ENCODE measurements at places on chromosomes 5 and 9.

GRCh38 chr5:173303878-173304590 is 24.2 kb downstream of the STC2 start:
- no peak for DNase-seq

DNA sequence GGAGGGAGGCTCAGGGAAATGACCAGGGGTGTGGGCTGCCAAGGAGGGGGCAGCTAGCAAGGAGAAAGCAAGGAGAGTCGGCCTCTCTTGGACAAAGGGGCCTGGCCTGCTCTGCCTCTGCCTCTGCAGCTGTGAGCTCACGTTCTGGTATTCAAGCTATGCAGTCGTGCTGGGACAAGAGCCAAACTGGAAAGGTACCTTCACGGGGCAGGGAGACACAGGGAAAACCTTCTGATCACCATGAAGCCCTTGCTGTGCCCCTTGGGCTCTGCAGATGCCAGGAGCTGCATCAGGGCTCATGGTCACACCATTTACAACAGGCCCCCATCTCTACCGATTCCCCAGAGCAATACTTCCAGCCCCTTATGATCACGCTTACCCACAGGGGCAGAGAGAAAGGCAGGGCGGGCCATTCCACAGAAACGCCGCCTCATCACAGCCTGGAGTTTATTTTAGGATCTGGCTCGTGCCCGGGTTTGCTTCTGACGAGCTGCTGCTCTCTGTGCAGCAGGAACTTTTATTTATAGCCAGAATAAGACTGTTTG is 63.2 kb downstream of the PRRT1B start:
- DNase-seq = no peak

DNA sequence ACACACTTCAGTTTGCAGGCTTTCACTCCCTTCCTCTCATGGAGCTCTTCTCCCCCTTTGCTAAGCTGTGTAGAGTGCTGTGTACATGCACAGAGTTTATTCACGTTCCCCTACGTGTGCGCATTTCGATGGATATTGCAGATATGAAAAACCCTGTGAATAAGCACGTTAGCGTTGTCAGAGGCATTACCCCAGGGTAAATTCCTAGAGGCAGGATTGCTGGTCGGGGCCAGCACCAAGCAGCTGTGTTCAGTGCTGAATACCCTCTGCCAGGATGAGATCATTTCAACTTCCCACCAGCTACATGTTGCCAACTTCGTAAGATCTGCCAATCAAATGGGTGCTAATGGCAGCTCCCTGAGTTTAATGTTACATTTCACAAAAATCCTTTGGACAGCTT is 172.3 kb upstream of the PPP1R26 start:
- DNase-seq = no peak

- DNase-seq = no peak
Measured at GRCh38 chr5:173246511-173246910, 11.5 kb upstream of the NKX2-5 start.

DNA sequence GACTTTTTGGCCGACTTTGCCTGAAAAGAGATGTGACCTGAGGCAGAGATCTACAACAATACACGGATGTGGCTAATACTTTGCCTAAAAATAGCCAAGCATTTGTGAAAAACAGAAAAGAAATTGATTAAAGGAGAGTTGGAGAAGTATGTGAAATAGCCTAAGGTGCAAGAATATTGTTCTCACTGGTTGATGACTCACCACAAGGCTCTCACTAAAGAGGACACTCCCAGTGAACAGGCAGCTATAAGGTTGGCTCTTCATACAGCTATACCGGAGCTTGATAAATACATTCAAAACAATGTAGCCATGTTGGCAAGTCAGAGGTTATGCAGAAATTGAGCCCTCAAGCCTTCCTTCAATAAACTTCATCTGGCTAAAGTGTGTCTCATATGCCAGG is 317.2 kb upstream of the GRAMD2B start:
- DNase-seq = no peak

DNA sequence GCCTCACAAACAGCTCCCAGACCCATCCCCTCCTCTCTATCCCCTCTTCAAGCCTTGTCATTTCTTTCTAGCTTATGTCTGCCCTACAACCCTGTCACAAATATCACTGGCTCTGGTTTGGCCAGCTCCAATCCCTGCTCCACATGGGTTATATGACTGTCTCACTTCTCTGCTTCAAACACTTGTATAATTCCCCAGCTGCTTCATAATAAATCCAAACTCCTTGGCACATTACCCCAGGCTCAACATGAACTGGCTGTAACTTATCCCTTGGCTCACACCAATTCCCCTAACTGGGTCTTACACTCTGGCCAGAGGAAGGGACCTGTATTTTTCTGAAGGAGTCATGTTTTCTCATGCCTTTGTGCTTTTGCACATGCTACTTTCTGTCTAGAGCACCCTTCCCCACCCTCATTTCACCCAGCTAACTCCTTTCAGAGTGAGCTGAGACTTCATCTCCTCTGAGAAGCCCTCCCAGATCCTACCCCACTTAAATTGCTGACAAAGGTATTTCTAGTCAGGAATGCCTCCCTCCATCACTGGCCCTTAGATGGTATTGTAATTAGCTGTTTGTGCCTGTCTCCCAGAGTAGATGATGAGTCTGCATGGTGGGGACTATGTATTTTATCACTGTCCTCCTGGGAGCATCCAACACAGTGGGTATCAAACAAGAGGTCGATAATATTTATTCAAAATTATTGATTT is 5.3 kb downstream of the PRXL2C start:
- no peak for DNase-seq

DNA sequence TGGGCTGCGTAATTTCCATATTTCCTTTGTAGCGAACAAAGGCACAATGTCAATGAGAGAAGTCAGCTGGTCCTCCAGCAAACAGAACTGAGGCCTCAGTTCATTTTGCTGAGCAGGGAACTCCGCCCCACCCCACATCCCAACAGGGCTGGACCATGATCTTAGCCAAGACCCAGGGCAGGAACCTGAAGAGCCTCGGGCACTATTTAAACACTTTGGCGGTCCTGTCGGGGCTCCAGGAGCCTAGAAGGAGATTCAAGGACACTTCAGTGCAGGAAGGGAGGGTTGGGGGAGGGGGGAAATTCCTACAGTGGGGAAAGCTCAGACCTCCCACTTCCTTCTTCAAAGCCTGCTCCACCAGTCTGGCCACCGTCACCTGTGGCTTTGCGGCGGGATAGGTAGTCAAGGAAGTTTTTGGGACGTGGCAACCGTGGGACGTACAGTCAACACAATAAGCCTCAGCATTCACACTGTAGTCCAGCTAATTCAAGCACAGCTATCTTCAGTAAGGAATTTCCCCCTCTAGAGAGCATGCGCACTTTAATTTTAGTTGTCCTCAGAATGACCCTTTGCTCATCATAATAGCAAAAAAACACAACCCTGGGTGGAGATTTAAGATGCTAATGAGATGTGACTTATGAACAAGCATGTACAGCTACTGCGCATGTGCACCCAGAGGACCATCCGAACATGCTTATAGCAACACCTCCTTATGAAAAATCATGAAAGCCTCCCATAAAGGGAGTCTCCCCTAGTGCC is 30.9 kb downstream of the S1PR3 start:
- DNase-seq = no peak

DNA sequence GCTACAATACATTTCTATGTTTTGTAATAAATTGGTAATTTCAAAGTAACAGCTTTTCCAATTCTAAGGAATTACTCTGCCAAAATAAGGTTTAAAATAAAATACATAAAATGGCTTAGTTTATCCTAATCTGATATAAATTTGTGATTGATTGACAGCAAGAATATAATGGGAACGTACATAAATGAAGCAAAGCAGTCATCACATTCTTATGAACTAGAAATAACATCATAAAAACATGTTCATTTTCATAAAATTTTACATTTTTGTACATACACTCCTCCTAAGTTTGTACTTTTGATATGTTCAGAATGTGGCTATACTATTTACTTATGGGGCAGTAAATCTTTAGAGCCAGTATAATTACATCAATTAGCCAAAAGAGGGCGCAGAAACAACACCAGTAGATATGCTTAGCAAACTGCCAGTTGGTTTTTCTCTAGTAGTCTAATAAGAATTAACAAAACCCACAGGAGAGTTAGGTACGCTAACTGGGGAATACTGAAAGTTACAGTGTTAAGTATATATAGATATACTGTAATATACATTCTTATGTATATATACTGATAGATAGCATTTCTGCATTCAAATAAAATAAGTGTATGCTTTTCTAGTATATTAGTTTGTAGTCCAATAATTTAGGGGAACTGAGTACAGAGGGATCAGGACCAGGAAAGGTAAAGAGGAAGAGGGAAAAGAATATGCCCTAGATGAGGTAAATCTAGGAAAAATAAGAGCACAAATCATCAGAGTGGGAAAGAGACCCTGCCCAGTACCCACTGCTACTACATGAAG is 76.8 kb downstream of the ZDHHC21 start:
- DNase-seq = peak; percentile 70

DNA sequence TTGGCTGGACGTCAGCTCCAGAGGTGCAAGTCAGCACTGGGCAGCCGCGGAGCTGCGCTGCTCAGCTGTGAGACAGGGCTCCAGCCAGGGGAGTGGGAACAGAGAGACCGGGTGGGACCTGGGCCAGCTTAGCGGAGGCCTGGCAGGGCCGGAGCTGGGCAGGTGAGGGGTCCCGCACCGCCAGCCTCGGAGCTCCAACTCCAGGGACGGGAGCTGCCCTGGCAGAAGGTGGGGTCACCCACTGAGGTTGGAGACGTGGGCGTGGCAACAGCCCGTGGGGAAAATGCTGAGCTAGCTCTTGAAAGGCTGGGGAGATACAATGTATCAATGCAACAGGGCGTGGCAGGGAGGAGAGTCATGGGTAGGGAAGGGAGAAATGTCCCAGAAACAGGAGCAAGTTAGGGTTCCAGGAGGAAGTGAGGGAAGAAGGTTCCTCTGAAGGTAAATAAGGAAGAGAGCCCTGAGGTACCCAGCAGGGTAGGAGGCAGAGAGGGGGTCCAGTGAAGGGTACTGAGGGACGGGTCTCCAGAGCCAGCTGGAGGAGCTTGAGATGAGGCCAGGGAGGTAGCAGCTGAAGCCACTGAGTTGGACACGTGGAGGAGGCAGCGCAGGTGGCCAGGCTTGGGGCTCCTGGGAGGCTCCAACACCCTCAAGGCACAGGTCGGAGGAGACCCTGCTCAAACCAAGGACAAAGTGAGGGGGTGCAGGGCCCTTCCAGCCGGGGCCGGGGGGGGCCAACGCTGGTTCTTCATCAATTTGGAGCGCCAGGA is 736 bp upstream of the NKD2 start:
- DNase-seq = no peak

GRCh38 chr9:116653348-116654058 is 33.6 kb upstream of the TRIM32 start:
- DNase-seq = no peak

Measured in erythroblast (primary cell).